ENCODE measurements at places on chromosomes 7 and 10.

DNA sequence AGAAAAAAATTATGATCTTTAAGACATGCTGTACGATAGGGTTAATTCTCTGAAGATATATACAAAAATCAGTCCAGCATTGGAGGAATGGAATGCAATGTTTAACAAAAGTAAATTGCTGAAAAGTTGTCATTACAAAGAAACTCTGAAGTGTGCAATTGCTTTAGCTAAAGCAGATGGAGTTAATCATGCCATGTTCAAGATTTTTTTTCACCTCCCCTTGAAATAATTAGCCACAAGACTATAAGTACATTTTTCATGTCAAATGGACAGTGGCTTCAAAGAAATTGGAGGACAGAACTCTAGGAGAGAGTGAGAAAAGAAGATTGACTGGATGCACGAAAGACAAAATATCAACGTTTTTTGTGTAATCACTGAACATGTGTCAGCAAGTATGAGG, 63.1 kb upstream of the MEOX2 start:
- no peak for DNase-seq

DNA sequence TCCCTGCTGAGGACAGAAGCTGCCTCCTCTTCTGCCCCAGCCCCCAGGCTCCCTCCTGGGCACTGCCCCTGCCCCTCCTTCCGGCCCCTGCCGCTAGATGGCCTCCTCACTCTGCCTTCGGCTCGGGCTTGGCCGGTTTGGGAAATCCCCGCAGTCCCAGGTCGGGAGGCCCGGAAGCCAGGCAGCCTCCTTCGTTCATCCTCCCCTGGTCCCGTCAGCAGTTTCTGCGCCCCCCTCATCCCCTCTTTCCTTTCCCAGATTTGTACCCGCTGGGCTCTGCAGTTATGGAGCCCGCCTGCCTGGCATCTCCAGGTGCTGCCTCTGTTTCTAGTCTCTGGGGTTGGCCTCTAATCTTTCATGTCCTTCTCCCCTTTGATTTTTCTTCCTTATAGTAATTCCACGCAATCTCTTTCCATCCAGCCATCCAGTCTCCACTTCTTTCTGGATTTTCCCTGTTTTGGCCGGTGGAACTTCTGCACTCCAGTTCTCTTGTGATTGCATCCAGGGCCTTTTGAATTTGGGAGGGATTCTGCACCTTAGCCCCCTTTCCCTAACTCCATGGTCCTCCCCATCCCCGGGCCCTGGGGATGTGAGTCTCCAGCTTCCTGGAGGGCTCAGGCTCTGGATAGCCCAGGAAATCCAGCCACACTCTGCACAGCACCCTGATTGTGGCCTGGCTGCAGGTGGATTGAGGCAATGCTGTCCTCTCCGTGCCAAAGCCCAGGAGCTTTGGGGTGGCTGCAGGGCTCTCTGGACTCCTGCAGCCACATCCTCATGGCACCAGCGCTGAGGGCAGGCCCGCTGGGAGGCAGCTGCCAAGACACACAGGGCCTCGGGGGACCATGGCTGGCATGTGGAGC, 3.3 kb upstream of the SHH start:
- DNase-seq: peak; percentile 30

- DNase-seq: no peak
These were observed 128.0 kb downstream of the NRCAM start for GRCh38 chr7:108328174-108328651.

GRCh38 chr10:47266602-47267001, 33.4 kb upstream of the GDF10 start:
- no peak for DNase-seq

DNA sequence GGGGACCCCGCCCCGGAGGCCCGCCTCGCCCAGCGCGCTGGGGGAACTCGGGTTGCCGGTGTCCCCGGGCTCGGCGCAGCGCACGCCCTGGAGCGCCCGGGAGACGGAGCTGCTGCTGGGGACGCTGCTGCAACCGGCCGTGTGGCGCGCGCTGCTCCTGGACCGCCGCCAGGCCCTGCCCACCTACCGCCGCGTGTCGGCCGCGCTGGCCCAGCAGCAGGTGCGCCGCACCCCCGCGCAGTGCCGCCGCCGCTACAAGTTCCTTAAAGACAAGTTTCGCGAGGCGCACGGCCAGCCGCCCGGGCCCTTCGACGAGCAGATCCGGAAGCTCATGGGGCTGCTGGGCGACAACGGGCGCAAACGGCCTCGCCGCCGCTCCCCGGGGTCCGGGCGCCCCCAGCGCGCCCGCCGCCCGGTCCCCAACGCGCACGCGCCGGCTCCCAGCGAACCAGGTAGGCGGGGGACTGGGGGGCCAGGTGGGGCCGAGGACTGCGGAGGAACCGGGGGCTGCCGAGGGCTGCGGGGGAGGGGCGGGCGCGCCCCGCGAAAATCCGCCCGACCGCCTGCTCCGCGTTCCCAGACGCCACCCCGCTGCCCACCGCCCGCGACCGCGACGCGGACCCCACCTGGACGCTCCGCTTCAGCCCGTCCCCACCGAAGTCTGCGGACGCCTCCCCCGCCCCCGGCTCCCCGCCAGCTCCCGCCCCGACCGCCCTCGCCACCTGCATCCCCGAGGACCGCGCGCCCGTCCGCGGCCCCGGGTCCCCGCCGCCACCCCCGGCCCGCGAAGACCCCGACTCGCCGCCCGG, 574 bp downstream of the UTF1 start:
- no peak for DNase-seq

DNA sequence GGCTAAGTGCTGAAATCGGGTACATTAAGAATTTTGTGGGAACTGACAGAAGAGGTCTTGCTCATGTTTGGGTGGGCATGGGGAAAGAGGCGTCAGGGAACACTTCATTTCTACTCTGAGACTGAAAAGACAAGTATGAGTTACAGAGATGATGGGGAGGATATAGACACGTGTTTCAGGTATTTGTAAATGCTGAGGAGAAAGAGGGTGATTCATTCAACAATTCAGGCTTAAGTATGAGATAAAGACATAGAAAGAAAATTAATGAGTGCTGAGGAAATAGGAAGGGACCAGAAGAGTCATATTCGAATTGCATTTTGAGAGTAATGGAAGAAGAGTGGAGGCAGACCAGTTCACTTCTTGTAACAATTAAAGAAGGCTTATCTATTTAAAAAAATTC, 143.6 kb downstream of the HBP1 start:
- no peak for DNase-seq

- no peak for DNase-seq
These were observed 265.9 kb upstream of the MKLN1 start for GRCh38 chr7:131061818-131062217.

DNA sequence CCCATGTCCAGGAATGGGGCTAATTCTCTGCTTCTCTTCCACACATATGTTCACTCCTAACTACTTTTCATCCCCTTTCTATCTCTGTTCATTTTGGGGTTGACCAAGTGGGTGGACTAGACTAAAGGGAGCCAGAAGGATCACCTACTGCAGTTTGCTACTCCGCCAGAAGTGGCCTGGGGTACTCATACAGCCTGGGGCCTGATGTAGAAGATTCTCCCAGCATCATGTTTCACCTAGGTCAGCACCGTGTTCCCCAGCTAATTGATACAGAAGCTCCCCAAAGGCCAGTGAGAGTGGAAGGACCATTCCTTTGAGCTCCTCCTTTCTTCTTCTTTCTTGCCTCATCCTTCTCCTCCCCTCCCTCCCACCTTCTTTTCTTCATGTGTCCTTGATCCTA, 19.6 kb upstream of the IFRD1 start:
- DNase-seq: no peak

DNA sequence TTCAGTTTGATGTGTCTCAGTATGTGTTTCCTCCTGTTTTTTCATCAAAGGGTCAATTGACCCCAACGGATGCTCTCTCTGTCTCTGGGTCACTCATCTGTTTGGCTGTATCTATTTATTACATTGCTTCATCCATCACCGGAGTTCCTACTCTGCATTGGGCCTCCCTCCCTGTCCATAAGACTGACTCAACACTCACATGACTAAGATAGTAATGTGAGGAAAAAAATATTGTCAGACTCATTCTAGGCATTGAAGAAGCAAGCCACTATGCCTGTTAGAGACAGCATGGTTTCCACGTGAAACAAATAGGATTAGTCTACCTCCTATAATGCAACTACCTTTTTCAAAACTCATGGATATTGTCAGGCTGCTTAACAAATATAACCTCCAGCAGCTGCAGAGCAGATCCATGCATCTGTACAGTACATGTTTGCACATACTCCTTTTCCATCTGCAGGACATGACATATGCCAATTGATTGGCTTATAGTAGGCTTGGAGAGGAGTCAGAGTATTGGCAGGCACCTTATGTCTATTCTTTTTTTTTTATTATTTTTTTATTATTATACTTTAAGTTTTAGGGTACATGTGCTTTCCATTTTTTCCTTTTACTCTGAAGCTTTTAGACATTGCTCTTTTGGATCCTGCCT, 275.2 kb downstream of the LRRTM3 start:
- peak; percentile 0 for DNase-seq

DNA sequence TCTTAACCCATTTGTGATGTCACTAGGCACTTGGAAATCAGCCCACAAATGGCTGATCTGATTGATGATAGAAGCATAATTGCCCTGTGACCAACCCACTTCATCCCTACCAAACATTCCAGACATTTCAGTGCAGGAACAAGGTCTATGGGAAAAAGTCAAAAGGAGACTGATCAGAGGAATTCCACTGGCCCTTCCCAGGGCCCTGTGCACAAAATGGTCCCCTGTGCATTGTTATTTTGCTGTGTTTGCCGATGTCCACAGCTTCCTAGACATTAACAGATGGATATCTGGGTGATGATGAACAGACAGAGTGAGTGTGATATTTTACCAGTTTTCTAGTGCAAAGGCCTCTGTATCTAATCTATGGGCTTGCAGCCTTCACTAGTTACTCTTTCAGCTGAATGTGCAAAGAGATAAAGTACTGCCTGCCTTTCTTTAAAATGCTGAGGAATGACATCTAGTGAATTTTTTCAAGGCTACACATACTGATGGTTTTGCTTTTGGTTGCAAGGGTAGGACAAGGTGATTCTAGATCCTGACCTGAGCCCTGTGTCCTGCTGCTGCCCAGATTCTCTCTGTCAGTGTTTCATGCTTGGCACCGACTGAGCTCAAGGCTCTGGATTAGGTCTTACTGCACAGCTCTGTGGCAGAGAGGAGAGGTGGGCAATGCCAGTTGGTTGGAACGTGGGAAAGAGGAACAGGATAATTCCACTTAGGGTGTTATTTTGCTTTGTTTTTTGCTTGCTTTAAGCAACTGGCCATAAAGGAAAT, 55.4 kb downstream of the CALD1 start:
- DNase-seq: no peak

GRCh38 chr7:36265680-36266079, 112.6 kb downstream of the EEPD1 start:
- DNase-seq: no peak

DNA sequence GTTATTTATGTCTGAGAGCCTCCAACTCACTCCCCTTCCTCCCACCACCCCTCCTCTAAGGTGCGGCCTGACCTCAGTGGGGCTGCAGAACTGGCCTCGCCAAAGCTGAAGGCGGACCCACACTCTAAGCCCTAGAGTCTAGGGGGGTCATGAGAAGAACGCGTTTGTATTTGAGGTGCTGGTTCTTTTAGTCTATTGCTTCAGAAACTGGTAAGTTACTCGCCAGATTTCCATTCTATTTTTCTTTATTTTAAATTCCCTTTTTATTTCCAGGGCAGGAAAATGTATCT, 357.5 kb downstream of the DNAJB6 start:
- DNase-seq: no peak

GRCh38 chr10:72800000-72800740, 93.4 kb upstream of the OIT3 start:
- DNase-seq: no peak

DNA sequence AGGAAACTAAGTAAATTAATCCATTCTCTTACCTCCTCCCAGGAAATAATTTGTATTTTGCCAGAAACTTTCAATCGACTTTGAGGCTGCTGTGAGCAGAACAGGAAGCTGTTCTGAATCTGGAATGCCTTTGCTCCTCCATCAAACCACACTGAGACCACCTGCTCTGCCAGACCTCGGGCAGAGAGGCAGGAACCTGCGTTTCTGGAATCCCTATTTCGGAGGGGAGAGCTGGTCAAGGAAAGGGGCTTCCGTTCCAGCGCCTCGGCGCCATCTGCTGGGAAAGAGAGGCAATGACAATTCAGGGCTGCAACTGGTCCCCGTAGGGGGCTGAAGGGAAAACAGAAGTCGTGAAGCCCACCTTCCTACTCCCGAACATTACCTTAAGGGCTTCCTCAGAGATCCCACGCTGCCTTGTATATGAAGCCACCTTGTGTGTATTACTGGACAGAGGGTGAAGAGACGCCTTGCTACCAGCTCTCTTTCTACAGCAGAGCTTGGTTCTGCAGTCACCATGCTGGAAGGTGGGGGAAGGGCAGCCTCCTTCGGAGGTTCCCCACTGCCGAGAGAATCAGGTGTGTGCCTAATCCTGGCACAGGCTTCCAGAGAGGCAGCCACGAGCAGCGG, 31.2 kb downstream of the ZNF467 start:
- DNase-seq: peak; percentile 84

DNA sequence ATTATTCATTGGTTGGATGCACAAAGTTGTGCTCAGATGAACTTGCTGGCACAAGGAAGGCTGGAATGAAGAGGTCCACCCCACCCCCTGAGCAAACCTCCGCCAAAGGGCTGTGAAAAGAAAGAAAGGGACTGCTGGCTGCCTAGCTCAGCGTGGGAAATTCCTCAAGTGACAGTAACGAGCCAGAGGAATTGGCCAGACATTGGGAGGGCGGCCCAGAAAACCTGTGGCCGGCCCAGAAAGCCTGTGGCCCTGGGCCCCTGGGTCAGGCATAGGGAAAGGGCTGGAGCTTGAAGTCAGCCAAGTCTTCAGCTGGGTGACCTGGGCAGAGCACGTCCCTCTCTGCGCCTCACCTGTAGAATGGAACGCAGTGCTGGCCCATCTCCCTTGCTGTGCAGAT, 30.6 kb upstream of the CTBP2 start:
- DNase-seq: no peak

DNA sequence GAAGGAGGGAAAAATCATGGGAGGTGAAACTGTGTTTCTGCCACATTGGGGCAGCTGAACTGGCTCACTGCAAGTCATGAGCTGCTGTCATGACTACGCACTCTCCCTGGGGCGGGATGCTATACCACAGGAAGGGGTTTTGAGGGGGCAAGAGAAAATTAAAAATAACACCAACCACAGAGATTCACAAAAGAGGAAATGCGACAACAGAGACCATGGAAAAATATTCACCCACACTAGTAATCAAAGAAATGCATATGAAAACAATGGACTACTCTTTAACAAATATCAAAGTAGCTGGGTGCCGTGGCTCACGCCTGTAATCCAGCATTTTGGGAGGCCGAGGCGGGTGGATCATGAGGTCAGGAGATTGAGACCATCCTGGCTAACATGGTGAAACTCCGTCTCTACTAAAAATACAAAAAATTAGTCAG, 65.2 kb upstream of the TM9SF3 start:
- no peak for DNase-seq

GRCh38 chr7:1579481-1580421, 9.9 kb upstream of the PSMG3 start:
- peak; percentile 72 for DNase-seq

GRCh38 chr7:117873310-117874190, at the start of gene CTTNBP2:
Gene CTTNBP2, minus strand, starts transcription at chr7:117873441. Its CDS starts 26 bp downstream, at chr7:117873415.
- DNase-seq: no peak

- DNase-seq: no peak
These were observed 28.9 kb downstream of the HTRA1 start for GRCh38 chr10:122490268-122490667.

All from COLO829 (cell line).